Hematopoietic multipotent progenitor cell (in vitro differentiated cells): ENCODE measurements at places on chromosomes 5 and 9.

- DNase-seq = no peak
These were observed 80.3 kb downstream of the IQGAP2 start for GRCh38 chr5:76483433-76483832.

GRCh38 chr5:33795496-33795895, 96.3 kb downstream of the ADAMTS12 start:
- DNase-seq = no peak

- no peak for DNase-seq
These were observed 18.5 kb downstream of the TPPP start for GRCh38 chr5:674630-675011.

DNA sequence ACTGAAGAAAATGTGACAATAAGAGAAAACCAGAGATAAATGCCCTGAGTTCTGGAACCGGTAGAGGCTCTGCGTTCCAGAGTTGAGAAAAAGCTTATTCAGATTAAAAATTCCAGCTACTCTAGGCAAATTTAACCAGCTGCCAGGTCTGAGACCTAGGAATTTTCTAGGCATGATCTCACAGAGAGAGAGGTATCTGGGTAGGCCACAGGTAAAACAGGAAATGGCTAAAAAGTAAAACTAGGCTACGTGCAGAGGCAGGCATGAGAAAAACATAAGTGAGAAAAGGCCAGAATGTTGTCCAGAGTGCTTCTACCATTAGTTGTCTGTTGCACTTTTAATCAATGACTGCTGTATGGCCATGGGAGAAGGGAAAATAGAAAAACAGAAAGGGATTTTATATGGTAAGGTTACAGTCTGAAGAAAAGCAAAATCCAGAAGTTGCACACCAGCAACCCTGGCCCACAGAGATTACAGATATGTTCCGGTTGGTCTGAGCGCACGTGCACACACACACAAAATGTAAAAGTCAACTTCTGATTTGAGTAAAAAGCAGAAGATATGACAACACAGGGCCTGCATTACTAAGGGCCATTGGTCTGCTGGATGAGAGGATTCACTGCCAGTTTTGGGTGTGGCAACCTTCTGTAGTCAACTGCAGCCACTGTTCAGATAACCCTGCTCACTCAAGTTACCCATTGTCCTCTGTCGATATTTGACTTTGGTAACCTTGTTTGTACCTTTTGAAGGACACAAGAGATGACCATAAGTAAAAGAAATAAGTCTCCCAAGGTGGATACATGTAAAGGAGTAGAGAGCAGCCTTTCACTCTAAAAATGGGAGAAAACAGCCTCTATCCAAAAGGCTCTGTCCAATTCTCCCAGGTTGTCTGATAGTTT, 266.0 kb downstream of the DTWD2 start:
- DNase-seq = no peak

DNA sequence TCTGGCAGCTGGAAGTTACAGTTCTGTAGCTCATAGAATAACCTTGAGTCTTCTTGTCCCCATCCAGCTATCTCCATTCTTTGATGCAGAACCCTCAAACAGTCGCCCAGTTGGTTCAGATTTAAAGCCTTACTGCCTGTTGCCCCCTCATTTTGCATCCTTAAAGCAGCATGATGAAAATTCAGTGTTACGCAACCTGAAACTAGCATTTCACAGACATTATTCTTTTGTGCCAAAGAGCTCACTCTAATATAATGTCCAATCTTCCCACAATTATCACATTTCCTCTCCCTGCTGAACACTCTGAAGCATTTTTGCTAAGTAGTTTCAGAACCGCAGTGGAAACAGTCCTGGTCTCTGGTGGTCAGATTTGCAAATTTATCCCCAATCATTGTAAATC, 318.0 kb downstream of the PSAT1 start:
- no peak for DNase-seq

GRCh38 chr5:91690921-91691320, 307.8 kb upstream of the ARRDC3 start:
- no peak for DNase-seq

DNA sequence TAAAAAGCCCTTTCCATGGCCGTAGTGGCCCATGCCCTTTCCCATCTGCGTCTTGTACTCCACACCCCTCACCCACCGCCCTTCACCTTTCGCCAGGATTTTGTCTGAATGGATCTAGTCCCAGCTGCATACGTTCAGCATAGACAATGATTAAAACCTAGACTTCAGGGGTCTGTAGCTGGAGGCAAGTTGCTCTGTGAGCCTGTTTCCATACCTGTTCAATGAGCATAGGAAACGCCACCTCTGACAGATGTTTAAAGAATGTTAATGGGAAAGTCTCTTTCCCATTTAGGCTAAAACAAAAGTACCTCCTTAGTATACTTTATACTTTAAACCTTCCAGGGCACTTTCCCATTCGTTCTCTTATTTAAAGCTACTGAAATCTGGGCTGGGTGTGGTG, 105.7 kb downstream of the SPRY4 start:
- no peak for DNase-seq

GRCh38 chr5:170365011-170365410, 24.2 kb downstream of the KCNMB1 start:
- no peak for DNase-seq

GRCh38 chr5:59729357-59729756, 164.2 kb downstream of the PDE4D start:
- no peak for DNase-seq

DNA sequence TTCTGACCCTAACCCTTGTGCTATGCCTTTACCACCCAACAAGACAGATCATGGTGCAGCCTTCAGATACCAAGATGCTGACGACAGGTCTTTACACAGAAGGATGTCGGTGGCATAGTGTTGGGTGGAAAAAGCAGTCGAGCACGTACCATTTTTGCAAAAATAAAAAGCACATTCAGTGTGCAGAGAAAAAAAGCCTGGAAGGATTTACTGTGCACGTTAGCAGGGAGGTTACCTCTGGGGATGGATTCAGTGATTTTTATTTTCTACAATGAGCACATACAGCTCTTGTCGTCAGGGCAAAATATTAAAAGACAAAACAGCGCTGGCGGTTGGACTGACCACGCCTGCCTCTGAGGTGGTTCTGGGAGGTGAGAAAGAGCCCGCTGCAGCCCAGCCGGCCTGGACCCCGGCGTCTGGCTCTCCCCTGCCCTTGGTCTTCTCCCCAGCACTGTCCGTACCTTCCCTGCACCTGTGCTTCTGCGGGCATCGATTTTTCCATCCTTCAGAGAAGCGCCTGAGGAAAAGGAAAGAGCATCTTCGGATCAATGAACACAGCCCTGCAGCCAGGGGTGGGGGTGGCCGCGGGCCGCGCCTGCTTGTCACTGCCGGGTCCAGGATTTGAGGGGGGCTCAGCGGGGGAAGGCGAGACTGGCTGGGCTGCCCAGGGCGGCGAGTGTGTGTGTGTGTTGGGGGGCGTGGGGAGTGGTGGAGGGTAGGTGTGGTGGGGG, 200.0 kb upstream of the IER5L start:
- DNase-seq = no peak

DNA sequence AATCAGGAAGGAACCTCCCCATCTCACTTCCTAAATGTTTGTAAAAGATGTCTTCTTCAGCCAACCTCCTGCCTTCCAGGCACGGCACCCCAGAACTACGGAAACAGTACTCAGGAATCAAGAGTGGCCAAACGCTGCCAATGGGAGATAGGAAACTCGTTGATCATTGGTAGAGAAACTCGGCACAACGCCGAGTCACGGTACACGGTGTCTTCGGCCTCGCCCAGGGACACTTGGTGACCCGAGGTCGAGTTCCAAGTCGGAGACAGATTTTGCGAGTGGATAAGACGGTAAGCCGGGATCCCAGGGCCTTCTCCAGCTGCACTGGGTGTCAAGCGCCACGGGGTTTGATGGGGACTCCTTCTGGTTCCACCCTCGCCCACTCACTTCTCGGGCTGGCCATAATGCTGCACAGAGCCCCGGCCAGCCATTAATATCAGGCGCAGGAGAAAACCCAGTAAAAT, 343 bp downstream of the KIAA0825 start:
- DNase-seq = peak; percentile 61

GRCh38 chr5:177261510-177261909, 42.0 kb downstream of the RAB24 start:
- no peak for DNase-seq

DNA sequence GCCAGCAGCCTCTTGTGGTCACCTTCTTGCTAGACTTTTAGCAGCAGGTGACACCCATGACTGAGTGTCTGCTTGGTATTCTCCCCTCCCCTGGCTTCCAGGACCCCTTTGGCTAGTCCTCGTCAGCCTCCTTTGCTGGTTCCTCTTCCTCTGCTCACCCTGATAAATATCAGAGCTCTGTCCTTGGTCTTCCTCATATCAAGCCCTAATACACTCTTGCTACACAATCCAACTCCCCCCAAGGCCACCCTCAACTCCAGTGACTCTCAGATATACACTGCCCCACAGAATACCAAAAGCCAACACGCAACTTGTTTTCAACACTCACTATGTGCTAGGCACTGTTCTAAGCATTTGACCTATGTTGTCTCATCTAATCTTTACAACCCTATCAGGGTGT, 30.3 kb upstream of the LCP2 start:
- DNase-seq = no peak

GRCh38 chr5:2688586-2688985, 62.9 kb downstream of the IRX2 start:
- no peak for DNase-seq

GRCh38 chr5:129820-130219, 37.9 kb downstream of the PLEKHG4B start:
- DNase-seq = no peak

DNA sequence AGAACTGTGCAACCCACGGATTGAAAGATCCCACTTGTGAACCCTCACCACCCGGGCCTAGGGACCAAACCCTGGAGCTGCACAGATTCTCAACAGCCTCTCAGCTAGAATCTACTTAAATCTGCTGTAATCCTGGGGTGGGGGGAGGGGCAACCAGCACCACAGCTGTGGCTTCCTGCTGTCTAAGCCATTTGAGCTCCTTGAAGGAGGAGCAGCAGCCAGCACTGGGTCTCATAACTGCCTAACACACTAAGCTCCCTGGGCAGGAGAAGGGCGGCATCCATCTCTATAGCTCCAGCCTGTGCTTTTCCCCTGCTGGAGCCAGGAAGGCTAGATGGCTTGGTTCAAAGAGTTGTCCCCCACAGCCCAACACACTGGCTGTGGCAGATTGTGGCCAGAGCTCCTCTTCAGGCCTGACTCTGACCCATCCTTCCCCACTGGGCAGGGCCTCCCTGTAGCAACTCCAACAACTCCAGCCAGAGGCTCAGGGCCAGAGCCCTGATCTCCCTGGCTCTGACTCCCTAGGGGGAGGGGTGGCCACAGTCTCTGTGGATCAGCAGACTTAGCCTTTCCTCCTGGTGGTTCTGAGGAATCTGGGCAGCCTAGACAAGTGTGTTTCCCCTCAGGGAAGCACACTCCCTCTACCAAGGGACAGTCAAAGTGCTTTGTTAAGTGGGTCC, 72.0 kb upstream of the C9orf72 start:
- DNase-seq = no peak

DNA sequence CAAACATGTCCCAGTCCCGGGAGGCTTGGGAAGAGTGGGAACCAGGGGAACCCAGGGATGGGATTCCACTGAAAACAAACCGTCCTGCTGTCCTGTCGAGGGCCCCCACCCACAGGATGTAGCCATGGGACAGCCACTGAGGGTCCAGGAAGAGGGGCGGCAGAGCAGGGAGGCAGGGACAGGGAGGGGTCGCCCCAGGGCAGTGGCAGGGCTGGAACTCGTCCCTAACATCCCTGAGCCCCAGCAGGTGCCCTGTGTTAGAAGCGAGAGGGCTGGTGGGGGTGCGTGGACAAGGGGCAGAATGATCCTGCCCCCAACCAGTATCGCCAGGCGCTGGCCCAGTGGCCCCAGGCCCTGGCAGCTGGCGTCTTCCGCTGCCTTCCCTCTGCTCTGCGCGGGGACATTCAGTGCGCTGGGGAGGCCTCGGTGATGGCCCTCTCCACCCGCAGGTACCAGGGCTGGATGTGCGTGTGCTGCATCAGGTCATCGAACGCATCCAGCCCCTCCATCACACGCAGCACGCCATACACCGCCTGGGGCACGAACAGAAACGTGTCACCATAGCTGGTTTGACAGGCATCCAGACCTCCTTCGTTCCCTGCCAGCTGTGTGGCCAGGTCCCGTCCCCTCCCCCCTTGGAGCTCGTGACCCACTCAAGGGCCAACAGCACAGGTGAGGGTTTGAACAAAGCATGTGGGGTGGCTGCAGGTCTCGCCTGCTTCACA, 6.6 kb downstream of the PTGES2 start:
- no peak for DNase-seq

- no peak for DNase-seq
These were observed 14.3 kb upstream of the GPX3 start for GRCh38 chr5:151005950-151006576.

- no peak for DNase-seq
These were observed 59.6 kb upstream of the NFIL3 start for GRCh38 chr9:91483189-91483691.

GRCh38 chr5:178376921-178377582, 144.4 kb upstream of the PHYKPL start:
- peak; percentile 37 for DNase-seq
